ENCODE measurements at places on chromosomes 13 and 19.

- DNase-seq: no peak
Observed at GRCh38 chr19:40503320-40503695, 36.5 kb downstream of the SPTBN4 start.

GRCh38 chr19:3979674-3980352, 5.5 kb downstream of the EEF2 start:
- no peak for DNase-seq

DNA sequence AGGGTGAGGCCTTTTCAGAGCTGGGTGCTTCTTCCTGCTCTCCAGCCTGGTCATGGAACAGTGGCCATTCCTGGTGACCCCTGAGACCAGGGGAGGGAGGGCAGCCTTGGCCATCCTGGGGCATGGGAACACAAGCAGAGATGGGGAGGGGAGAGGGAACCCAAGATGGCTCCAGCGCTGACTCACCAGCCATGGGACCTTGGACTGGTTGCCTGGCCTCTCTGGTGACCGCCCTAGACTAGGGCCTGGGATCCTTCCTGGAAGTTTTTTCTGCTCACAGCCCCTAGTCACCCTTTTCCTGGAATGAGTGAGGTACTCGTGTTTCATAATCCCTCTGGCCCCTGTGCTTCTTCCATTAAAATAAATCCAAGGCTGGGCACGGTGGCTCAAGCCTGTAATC, 3.3 kb upstream of the OPA3 start:
- no peak for DNase-seq

- DNase-seq: no peak
Observed at GRCh38 chr13:98797456-98797855, 45.0 kb upstream of the SLC15A1 start.

GRCh38 chr19:57527136-57527881, at the start of gene ZNF549:
ZNF549 (plus strand) TSS chr19:57527356; CDS start chr19:57527574, 218 bp downstream.
- DNase-seq: peak; percentile 88

- no peak for DNase-seq
Observed at GRCh38 chr13:88958821-88959220, 1287.7 kb downstream of the SLITRK5 start.

GRCh38 chr13:38905861-38906260, 84.8 kb downstream of the STOML3 start:
- DNase-seq: no peak

DNA sequence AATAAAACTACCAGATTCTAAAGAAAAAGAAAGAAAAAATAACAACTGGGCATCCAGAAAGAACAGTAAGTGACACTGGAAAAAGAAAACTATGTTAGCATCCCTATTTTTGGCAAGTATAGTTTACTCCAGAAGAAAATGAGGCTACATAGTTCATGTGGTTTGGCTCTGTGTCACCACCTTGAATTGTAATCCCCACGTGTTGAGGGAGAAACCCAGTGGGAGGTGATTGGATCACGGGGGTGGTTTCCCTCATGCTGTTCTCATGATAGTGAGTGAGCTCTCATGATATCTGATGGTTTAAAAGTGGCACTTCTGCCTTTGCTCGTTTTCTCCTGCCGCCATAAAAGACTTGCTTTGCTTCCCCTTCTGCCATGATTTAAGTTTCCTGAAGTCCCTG, 76.9 kb downstream of the ITGBL1 start:
- DNase-seq: peak; percentile 2

DNA sequence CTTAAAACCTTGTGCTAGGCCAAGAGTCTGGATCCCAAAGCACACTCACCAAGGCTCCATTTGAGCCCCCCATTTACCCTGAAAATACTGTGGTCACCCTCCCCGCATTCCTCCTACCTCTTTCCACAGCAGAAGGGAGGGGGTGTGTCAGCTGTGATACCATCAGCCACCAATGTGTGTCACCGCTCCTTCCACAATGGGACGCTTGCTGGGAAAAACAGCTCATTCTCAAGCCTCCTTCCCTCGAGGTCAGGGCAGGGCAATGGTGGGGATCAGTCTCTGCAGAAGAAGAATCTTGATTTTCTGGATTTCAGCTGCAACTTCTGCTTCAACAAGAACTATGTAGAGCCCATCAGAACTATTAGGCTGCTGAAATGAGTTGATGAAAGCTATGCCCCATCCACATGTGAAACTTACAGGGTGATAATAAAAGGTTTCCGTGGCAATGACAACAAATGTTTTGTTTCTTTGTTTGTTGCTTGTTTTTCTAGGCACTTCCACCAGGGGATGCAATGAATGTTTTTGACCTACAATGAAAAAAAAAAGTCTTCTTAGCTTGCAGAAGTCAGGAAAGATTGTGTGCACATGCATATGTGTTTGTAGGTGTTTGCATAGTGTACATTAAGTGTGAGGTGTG, 26.4 kb upstream of the ZNF507 start:
- no peak for DNase-seq

- DNase-seq: no peak
Observed at GRCh38 chr19:35484252-35485036, 5.8 kb downstream of the KRTDAP start.

DNA sequence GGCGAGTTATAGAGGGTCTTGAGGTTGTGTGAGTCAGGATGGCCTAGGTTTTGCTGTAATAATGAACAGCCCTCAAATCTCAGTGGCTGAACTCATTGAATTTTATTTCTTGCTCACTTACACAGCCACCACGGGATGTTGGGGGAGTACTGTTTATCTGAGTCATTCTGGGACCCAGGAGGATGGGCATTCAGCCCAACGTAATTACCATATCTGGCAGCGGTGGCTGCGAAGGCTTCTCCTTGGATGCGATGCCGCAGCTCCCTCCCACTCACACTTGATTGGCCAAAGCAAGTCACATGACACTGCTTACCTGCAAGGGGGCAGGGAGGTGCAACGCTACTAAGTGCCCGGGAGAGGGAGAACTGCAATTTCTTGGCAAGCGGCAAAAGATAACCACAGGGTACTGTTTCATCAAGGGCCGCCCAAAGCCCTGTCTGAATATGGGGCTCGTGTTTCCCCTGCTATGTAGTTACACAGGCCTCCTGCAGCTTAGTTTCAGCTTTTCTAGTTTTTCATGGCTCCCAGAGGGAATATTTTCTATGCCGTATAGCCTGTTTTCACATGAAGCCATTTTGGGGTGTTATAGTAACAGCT, 19.9 kb downstream of the ZSWIM9 start:
- peak; percentile 15 for DNase-seq

- DNase-seq: no peak
Observed at GRCh38 chr13:110242615-110243014, 64.3 kb downstream of the COL4A1 start.

GRCh38 chr13:48727241-48728011, 73.7 kb downstream of the CYSLTR2 start:
- DNase-seq: no peak

GRCh38 chr19:2863816-2864215, 3.3 kb upstream of the ZNF556 start:
- no peak for DNase-seq

DNA sequence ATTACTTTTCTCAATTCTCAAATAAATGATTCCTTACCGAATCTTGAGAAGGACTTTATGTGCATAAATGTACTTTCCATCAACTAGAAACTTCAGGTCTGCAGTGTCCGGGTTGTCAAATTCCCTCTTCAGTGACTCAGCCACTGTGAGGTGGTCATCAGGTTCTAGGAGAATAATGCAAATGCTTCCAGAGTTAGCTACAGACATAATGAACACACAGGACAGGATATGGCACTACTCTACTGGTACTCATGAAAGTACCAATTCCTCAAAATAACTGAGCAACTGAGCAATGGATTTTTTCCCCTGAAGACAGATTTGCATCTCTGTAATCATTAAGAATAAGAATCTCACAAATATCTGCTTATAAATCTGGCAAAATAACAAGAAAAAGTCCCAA, 31.2 kb downstream of the RCBTB2 start:
- no peak for DNase-seq

GRCh38 chr19:36605877-36606478, 865 bp downstream of the ZNF382 start:
- DNase-seq: peak; percentile 5

DNA sequence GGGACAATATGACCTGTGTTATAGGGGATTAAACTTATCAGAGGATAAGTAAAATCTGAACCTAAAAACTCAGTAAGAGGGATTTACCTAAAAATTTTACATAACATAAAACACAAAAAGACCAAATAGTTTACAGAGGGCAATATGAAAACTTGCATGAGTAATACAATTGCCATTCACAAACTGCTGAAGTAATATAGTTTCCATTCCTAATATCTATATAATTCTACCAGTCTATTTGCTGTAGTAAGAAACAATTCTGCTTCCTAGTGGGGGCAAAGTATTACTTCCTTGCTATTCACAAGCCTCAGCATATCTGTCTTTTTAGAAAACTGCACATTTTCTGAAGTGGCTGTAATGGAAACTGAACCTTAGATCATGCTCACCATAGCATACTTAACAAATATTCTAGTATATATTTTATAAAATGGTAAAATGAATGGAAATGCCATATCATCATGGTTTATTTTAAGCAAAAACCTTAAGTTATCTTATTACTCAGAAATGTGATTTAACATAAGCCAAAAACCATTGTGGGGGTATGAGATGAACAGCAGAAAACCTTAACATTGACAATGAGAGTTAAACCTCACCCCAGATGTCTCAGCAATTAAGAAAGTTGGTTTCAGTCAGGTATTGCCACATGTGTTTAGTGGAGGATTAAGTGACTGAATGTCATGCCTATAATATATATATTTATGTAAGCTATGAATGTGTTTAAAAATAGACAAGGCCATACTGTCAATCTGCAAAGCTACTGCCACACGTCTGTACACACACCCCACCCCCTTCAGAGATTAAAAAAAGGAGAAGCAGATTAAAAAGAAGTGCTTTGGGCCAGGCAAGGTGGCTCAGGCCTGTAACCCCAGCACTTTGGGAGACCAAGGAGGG, 136.8 kb downstream of the MIPEP start:
- no peak for DNase-seq

GRCh38 chr13:110056640-110057039, 250.3 kb downstream of the COL4A1 start:
- no peak for DNase-seq

GRCh38 chr19:1929021-1929742, 11.8 kb upstream of the CSNK1G2 start:
- DNase-seq: peak; percentile 67

DNA sequence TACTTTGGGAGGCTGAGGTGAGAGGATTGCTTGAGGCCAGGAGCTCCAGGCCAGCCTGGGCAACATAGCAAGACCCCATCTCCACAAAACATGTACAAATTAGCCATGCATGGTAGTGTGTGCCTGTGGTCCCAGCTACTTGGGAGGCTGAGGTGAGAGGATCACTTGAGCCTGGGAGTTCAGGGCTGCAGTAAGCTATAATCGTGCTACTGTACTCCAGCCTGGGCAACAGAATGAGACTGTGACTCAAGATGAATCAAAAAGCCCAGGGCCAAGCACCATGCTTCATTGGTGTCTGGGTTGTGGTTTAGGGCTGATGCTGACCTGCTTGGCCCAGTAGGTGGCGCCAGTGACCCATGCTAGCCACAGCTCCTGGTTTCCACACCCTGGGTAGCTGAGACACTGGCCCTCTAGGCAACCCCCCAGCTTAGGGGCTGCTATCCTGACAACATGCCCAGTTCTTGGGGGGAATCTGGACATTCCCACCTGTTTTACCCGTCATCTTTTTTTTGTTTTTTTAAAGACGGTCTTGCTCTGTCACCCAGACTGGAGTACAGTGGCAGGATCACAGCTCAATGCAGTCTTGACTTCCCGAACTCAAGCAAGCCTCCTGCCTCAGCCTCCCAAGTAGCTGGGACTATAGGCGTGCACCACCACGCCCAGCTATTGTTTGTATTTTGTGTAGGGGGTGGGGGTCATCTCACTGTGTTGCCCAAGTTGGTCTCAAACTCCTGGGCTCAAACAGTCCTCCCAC, 5.5 kb downstream of the CCDC124 start:
- DNase-seq: peak; percentile 73

DNA sequence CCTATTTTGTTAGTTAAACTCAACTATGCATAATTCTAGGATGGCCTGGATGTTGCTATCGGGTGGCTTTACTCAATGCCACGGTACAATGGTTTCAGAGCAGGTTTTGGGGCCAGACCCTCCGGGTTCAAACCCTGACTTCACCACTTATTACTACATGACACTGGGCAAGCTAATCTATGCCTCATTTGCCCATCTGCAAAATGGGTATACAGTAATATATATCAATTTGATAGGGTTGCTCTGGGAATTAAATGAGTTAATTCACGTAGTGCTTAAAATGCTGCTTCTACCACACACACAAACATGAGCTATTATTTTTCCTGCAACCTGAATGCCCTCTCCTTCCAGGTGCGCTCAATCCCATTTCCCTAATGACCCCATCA, 839 bp downstream of the ESD start:
- no peak for DNase-seq

GRCh38 chr19:5238700-5239099, 101.9 kb downstream of the PTPRS start:
- no peak for DNase-seq

DNA sequence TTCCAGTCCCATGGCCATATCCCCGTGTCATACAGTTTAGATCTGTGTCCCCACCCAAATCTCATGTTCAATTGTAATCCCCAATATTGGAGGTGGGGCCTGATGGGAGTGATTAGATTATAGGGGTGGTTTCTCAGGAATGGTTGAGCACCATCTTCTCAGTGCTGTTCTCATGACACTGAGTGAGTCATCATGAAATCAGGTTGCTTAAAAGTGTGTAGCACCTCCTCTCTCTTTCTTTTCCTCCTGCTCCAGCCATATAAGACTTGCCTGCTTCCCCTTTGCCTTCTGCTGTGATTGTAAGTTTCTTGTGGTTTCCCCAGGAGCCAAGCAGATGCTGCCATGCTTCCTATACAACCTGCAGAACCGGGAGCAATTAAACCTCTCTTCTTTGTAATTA, 197.8 kb downstream of the NALCN start:
- DNase-seq: no peak

DNA sequence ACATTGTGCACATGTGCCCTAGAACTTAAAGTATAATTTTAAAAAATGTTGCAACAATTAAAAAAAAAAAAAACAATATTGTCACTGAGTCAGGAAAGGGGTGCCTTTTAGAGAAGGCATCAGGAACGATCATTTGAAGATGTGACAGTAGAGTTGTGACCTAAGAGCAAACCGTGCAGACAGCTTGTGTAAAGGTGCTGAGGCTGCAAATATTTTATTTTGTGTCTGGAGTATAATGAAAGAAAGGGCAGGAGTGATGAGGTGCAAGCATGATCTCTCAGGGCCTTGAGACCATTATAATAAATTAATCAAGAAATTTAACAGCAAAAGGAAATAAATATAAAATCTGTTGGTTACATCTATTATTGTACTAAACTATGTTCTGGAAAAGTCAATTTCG, 1219.7 kb downstream of the OLFM4 start:
- no peak for DNase-seq

- DNase-seq: no peak
Observed at GRCh38 chr13:71873418-71874247, 6.6 kb upstream of the DACH1 start.

- no peak for DNase-seq
Observed at GRCh38 chr19:10418485-10419199, 1.7 kb upstream of the PDE4A start.

- no peak for DNase-seq
Observed at GRCh38 chr13:33284916-33285315, 639 bp downstream of the STARD13 start.

- DNase-seq: no peak
Observed at GRCh38 chr13:43652760-43653159, 134.0 kb downstream of the ENOX1 start.

All from activated CD4-positive, alpha-beta T cell treated with anti-CD3 and anti-CD28 coated beads, Interleukin-2, amount 50 U/mL, for 24 hours (primary cell).